NCI-H69 (cell line): ENCODE measurements at places on chromosomes 4 and X.

DNA sequence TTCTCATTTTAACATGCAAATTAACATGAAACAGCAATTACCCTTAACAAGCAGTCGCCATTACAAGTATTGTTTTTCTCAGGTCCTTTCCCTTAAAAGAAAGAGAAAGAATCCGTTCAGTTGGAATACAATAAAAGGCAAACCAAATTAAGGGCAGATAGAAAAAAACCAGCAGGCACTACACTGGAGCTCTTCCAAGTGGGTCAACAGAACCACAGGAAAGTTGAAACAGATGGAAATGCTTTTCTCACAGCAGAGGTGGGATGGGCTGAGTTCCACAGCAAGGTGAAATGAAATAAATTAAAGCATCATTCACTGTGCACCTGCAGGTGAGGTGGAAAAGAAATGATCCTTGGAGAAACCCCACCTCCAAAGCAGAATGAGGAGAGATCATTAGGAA is 102.6 kb downstream of the APBB2 start:
- DNase-seq = peak; percentile 71

GRCh38 chr4:90815569-90815968 is 688.4 kb downstream of the CCSER1 start:
- DNase-seq = no peak

GRCh38 chr4:108725457-108725856 is 37.4 kb downstream of the ETNPPL start:
- no peak for DNase-seq

DNA sequence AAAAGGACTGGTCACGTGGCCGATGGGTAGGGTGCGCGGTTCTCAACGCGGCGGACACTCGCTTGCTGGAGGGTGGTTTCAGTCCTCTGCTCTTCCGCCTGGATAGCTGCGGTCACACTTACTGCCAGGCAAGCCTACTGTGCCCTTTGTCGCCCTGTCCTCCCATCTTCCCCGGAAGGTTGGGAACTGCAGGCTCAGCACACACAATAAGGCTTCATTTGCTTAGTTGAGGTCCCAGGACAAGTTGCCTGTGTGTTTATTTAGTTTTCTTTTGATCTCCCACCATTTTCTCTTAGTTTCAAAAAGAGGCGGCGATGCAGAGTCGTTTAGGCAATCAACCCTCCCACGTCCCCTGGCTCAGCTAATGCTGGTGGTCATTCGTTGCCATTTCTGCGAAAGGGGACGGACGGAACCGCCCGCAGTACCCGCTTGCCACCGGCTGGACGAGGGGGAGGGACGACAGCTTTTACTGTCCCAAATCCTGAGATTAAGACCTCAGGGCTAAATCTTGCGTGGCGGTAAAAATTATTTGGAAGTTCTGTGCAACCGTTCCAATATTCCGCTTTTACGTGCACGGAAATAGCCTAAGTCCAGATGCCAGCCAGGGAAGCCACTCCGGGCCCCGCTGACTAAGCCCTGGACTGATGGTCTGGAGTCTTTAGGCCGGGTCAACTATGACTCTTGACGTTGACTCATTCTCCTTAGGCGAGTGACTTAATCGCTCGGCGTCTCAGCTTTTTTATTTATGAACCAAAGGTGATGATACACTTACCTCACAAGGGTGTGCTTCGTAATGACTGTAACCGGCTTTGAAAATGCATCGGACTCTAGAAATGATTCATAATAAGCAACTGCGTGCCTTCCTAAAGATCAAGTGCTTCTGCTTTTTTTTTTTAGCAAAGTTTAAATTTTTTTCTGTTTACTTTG is 671 bp upstream of the EIF4E start:
- peak; percentile 59 for DNase-seq

GRCh38 chr4:146243141-146243882 is 29.0 kb downstream of the REELD1 start:
- no peak for DNase-seq

GRCh38 chr4:128635955-128636560 is 173.4 kb upstream of the JADE1 start:
- DNase-seq = peak; percentile 86

DNA sequence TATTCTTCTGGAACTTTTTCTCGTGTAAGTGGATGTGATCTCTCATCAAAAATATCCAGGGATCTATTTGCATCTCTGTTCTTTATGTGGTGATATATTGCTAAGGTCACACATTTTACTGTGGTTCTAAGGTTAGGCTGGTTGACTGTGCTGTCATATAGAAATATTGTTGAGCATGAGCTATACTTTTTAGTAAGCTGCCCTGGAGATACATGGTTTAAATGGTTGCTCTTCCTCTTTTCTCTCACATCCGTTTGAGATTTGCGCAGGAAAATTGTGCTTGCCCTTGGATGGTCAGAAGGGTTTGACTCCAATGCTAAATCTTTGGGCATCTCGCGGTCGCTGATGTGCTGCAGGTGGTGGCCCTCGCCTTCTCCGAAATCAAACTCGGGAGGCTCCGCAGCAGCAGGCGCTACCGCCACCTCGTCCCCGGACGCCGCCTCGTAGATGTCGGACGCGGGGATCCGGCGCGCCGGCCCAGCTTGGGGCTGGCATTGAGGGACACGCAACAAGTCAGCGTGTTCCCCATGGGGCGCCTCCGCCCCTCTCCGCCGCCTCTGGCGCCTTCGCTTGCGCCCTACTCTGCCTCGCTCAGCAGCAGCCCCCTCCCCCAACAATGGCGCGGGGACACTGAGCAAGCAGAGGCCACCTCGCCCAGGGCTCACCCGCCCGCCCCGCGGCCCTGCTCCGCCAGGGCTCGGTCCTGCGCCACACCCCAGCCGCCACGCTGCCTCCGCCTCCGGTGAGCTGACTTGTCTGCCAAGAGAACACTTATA is 154.5 kb downstream of the MSN start:
- no peak for DNase-seq

GRCh38 chr4:10371121-10371520 is 86.1 kb downstream of the ZNF518B start:
- DNase-seq = no peak

DNA sequence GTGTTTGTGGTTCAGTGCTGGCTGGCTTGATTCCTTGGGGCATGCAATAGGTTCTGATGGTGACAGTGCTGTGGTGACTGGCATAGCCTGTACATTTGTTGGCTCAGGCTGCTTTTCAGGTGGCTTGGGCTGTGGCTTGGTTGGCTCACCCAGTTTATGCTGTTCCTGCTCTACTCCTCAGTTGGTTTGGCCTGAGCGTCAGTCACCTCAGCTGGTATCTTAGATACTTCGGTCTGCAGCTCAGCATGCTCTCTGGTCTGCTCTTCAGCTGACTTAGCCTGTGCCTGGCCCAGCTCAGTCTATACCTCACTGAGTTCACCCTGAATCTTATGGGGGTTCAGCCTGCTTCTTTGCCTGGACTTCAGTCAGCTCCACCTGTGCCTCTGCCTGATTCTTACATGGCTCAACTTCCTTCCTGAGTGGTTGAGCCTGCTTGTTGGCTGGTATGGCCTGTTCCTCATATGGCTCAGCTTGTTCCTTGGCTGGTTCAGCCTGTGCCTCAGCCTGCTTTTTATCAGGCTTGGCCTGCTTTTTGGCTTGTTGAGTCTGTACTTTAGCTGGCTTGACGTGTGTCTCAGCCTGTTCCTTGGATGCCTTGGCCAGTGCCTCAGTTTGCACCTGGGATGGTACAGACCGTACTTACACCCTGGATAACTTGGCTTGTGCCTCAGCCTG is 170.6 kb downstream of the MSN start:
- no peak for DNase-seq

DNA sequence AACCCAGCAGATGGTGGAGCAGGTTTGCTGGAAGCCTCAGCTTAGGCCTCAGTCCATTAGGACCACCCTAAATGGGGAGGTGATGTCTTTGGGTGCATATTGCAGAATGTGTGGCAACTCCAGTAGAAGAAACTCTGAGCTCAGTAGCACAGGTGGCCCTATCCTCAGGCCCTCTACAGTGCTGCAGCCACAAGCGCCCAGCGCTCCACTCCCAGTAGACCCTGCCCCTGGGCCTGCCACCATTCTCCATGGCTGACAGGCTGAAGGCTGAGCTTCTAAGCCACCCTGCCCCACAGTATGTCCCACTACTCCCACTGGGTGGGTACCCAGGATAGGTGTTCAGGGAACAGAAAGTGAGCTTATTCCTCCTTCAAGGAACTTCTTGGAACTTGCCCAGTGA is 162.8 kb upstream of the MAMLD1 start:
- no peak for DNase-seq

DNA sequence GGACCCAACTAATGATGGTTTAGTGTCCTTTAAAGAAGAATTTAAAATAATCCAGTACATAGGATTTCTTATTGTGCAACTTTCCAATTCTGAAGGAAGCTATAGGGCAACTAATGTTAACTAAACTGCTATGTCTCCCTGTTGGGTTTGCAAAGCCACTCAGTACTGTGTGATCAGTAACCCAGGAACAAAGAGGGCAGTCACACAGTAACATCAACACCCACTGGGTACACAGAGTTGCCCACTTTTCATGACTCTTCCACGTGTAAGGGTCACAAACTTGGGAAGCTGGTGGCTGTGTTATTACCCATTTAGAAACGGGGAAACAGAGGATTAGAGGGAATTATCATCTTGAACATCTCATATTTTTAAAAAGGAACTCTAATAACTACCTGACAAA is 555.0 kb upstream of the DIPK2B start:
- DNase-seq = no peak

DNA sequence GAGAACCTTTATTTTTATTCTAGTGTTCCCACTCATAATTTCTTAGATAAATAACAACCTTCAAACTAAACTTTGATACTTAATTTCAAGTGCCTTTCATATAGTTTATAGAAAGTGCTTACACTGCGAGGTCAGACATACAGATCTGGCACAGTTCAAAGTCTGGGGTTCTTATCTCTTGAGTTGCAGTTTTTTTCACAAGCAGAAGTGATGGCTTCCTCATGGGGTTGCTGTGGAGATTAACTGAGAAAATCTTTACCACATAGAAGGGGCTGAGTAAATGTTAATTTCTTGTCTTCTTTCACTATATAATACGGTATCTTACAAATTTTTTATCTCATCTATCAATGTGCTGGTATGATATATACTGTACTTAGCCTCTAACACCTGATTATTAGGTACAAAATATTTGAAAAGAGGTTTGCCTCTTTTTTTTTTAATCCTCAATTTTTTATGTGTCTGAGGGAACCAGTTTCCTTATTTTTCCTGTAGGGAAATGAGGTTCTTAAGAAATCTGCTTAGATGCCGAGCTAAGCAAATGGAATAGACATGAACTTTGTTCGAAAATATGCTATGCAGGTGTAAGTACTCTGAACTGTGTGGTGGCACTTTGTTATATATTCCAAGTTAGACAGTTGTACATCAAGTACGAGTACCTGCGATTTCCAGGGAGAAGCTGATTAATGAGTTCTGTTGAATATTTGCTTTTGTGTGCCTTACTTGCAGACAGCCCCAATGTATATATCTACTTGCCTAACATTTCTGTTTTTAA is 3.3 kb downstream of the ING2 start:
- no peak for DNase-seq

DNA sequence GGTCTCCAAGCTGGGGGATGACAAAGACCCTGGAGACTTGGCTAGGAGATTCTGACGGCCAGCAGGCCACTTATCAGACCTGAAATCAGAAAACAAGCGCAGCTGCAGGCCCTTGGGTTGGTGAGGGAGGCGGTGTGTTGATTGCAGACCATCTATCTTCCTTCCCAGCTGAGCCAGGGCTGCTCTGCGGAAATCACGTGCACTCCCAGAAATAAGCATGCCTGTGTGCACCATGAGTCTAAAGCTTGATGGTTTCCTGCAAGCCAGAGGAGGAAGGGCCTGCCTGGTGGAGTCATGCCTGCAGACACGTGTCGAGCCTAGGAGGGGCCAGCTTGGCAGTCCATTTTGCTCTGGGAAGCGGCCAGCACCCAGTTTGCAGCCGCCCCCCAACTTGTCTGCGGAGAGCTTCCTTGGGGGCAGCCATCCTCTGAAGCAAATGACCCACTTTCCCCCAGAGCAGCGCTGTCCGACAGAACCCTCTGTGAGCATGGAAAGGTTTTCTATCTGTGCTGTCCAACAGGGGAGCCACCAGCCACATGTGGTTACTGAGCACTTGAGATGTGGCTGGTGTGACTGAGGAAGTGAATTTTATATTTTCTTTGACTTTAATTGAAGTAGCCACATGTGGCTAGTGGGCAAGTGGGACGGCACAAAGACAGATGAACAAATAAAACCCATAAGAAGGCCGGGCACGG is 175.7 kb upstream of the BCOR start:
- DNase-seq = no peak

DNA sequence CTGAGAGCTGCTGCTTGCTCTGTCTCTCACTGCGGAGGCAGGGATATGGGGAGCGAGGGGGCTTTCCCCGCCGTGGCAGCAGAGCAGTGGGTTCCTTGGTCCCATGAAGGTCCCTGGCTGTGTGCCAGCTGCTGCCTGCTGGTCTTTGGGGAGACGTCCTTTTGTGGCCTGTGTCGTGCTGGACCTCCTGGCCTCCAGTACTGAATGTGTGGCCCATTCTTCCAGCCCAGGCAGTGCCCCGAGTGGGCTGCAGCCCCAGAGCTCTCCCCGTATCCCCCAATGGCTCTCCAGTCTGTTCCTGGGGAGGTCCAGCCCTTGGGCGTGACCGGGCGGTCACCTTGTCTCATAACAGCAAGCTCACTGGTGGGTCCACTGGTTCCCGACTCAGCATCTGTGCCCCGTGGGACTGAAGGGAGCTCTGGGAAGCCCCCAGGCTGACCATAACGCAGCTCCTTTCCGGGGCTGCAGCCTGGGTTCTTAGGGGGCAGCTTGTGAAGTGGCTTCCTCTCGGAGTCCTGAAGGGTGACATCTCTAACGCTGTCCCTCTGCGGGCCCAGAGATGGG is 115.6 kb downstream of the SMIM20 start:
- DNase-seq = no peak

- no peak for DNase-seq
Measured at GRCh38 chr4:160947653-160948052, 1216.1 kb downstream of the FSTL5 start.

- DNase-seq = no peak
Measured at GRCh38 chr4:171668403-171668802, 144.8 kb upstream of the GALNTL6 start.

DNA sequence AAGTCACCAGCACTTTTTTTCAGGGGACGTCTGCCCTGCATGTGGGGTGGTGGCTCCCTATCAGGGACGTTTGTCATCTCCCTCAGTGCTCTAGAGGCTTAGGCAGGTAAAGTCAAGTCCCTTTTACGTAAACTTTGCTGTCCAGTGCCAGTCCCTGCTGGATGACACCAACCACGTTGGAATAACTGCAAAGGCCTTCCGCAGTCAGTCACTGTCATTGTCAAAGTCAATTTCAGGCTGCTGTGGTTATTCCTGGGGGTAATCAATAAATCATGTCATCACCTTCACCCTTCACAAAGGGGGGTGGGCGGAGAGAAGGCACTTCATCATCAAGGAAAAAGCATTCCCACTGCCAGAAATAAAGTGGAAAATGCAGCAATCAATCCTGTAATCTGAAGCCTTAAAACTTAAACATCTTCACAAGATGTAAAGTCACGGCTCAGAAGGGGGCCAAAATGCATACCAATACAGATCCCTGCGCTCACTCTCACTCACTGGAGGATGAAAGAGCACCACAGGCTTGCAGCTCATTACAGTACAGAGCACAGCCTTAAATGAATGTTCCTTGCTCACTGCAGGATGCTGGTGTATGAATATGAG is 56.2 kb downstream of the CLDN22 start:
- no peak for DNase-seq

GRCh38 chrX:109958266-109958665 is 44.6 kb upstream of the TMEM164 start:
- DNase-seq = no peak
